Camera-type eye (tissue), 1 donor: ENCODE measurements at places on chromosomes 5 and 9. TPM values are rescaled to one million over a fixed set of nuclear protein-coding genes. Genes with fewer than 3 reads are reported as not detected.

ACOT12 gene
- total RNA-seq: not detected

SKP1 gene
- 305 TPM for total RNA-seq

RLN1 gene
- 0.82 TPM for total RNA-seq

HTR4 gene
- total RNA-seq: 0.27 TPM
